Iris pigment epithelial cell (primary cell): ENCODE measurements at places on chromosomes 12 and 14.
A peak's percentile ranks its signal among the peaks of the same experiment; 100 is the strongest.

- peak; percentile 54 for DNase-seq
Measured at GRCh38 chr14:78997811-78998210, 827.6 kb downstream of the NRXN3 start.

DNA sequence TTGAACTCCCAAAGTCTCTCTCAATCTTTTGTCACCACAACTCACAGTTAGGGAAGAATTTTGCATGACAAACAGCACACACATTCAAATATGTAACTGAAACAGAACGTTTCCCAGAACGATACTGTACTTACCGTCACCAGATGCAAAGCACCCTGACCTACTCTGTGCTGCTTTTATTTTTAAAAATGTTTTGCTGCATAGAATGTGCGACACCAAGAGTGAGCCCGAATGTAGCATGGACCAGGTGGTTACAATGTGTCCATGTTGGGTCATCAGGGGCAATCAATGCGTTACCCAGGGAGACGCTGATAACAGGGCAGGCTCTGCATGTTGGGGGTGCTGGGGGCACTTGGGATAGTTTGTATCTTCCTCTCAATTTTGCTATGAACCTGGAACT is 14.6 kb upstream of the EIF5 start:
- DNase-seq = no peak

GRCh38 chr12:24584032-24584675 is 364.7 kb downstream of the BCAT1 start:
- DNase-seq = no peak

DNA sequence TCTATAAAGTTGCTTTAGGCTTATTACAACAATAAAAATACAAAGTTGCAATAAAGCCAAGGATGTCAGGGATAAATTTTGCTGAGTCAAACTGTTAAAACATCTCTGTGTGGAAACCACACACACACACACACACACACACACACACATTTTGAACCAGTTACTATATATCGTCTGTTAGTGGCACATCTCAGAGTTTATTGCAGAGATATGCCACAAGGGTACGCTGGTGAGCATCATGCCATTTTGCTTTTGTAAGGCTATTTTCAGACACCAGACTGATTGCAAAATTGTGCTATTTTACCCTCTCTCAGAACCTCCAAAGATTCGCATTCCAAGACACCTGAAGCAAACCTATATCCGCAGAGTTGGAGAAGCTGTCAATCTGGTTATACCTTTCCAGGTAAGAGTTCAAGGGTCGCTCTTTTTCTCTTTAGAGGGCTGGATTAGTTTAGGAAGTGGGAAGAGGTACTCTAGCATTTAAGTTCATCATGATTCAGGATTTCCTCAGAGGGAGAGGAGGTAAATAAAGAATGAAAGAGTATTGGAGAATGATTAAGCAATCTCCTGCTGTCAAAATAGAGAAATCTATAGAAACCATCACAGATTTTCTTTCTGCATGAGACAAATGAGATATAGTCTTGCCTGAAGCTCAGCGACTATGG is 27.3 kb upstream of the CHPT1 start:
- peak; percentile 81 for DNase-seq

DNA sequence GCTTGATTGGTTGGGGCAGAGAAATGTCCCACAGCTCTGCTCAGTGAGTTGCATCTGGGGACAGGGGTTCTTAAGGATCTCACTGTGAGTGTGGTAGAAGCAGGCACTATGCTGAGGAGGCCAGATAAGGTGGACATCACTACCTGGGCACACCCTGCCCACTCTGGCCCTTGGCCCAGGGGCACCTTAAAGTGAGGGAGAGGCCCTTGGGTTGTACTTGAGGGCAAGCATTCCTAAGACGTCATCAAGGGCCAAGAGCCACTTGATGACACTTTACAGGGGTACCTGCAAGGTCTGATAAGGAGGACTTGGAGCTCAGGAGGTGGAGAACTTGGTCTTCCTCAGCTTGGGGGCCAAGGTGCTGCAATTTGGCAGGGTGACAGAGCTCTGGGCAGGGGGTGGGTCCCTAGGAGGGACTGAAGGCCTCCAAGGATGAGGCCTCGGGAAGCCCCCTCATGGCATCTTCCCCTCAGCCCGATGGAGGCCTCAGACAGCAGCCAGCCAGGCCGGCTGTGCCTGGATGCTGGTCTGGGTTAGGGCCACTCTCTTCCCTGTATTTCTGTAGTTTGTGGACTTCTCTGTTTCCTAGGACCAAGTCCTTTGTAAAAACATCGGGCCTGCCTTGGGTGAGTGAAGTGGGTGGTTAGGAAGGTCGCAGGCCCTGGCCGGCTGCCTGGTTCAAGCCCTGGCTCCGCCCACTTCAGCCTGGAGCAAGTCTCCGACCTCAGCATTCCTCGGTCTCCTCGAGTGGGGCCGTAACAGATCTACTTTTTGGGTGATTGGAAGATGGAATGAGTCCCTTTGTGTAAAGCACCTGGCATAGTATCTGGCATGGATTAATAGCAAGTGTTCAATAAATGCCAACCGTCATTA is 24.8 kb downstream of the GPR68 start:
- no peak for DNase-seq

GRCh38 chr12:87152075-87152474 is 877.1 kb downstream of the C12orf50 start:
- DNase-seq = no peak

GRCh38 chr12:39161465-39162085 is 256.2 kb upstream of the CPNE8 start:
- no peak for DNase-seq

GRCh38 chr12:53659011-53659551 is 16.8 kb downstream of the ATP5MC2 start:
- DNase-seq = peak; percentile 69

DNA sequence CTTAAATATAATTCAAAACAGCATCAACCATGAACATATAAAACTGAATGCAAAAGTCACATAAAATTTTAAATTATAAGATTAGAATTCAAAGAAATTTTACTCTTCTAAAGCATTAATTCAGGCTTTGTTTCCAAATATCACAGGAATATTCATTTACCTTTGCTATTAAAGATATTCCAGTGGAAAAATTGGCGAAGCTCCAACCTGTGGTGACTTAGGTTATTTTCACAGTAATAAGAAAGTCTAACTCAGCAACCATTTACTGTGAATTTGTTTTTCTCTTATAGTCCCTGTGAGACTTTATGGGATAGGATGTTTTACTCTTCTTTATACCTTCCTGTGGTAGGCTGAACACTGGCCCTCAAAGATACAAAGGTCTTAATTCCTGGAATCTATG is 3.2 kb downstream of the WDR89 start:
- no peak for DNase-seq
